Mucosa of gallbladder (tissue), 1 donor: ENCODE measurements at places on chromosomes 1 and 21. TPM values are rescaled to one million over a fixed set of nuclear protein-coding genes. Genes with fewer than 3 reads are reported as not detected.
A peak's percentile ranks its signal among the peaks of the same experiment; 100 is the strongest.

DNA sequence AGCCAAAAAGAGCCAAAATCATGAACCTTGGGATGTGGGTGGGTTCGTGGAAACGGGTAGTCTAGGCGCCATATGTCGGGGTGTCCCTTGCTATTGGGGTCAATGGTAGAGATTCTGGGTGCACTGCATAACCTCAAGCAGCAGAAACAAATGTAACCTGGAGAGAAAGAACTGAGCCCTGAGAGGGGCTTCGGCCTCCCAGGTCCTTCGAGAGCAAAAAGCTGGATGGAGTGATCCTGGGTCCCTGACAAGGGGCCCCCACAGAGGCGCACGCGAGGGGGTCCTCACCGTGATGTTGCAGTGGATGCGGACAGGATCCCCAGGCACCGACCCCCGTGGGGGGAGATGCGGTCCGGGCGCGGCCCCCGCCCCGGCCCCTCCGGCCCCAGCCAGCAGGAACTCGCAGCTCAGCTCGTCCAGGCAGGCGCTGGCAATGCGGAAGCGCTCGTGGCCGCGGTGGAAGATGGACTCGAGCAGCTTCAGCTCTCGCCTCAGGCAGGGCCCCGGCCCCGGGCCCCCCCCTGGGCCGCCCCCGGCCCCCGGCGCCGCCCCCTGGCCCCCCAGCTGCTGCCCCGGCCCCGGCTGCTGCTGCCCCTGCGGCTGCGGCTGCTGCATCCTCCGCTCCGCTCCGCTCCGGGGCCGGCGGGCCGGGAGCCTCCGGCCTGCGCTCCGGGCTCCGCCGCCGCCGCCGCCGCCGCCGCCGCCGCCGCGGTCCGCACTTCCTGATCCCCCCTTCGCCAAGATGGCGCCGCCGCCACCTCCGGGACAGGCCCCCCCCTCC is at the start of gene UBE2Q1:
Gene UBE2Q1 (minus strand): TSS at position 724 of the 781 bp plus-strand sequence. CDS start 109 bp downstream, at position 615.
- peak; percentile 49 for DNase-seq

Gene FCRLB
- 0.23 TPM for total RNA-seq

- no peak for DNase-seq
Measured at GRCh38 chr1:163155606-163156005, 47.1 kb downstream of the RGS5 start.

GRCh38 chr1:63603810-63604209 is 10.6 kb downstream of the PGM1 start:
- DNase-seq = no peak

GRCh38 chr1:118306851-118307250 is 121.8 kb upstream of the SPAG17 start:
- DNase-seq = no peak

GRCh38 chr21:33289199-33289819 is 23.1 kb downstream of the IL10RB start:
- DNase-seq = no peak

DNA sequence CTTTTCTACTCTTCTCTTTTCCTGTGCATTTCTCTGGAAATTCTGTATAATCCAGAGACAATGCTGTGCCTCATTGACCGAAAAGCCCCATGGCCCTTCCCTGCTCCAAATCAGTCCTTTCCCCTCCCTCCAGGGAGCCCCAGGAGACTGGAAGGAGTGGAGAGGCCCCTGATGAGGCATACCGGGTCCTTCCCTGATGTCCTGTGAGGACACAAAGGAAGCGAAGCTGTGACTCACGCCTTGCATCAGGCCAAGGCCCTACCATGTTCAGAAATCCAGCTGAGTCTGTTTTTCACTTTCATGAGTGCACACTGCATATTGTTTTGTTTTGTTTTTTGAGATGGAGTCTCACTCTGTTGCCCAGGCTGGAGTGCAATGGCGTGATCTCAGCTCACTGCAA is 38.7 kb upstream of the BECN2 start:
- DNase-seq = no peak

GRCh38 chr1:216640100-216640499 is 83.1 kb downstream of the ESRRG start:
- no peak for DNase-seq

- no peak for DNase-seq
Measured at GRCh38 chr1:103056423-103056822, 51.9 kb downstream of the COL11A1 start.

DNA sequence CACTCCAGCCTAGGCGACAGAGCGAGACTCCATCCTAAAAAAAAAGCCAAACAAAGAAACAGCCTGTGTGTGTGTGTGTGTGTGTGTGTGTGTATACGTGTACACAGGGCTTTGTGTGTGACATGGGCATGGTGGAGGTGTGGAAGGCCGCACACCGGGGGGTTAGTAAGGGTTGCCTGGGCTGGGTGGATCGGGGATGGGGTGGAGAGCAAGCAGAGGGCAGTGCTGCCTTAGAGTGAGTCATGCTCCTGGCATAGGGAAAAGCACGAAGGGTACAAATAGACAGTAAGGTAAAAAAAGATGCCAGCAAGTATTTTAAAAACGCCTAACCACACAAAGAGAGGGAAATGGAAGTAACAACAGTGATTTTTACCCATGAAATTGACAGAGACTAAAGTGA is 6.2 kb downstream of the PRMT2 start:
- no peak for DNase-seq

Gene EDN2
- 0.83 TPM for total RNA-seq

DNA sequence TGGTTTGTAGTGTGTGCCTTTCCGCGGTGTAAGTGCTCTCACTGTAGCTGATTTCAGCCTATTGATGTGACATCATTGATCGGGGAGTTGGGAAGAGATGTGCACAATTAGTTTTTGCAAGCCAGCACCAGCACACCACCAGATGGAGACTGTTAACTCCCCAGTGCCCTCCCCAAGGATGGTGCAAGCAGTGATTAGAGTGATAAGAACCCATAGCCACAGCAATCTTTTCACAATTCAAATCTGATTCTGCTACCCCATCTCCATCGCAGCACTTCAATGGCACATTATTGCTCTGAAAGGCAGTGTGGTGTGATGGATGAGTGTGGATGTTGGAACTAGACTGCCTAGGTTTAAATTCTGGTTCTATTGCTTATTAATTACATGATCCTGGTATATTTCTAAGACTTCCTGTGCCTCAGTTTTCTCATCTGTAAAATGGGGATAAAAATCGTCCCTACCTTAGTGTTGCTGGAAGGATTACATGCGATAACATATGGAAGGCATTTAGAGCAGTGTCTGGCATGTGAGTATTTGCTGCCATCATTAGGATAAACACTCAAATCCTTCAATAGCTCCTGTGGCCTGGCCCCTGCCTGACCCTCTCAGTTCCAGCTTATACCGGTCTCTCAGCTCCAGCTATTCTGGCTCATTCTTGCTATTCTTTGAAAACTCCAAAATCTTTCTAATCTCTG is 6.7 kb downstream of the CSF3R start:
- no peak for DNase-seq

Gene MYOG
- total RNA-seq = not detected

DNA sequence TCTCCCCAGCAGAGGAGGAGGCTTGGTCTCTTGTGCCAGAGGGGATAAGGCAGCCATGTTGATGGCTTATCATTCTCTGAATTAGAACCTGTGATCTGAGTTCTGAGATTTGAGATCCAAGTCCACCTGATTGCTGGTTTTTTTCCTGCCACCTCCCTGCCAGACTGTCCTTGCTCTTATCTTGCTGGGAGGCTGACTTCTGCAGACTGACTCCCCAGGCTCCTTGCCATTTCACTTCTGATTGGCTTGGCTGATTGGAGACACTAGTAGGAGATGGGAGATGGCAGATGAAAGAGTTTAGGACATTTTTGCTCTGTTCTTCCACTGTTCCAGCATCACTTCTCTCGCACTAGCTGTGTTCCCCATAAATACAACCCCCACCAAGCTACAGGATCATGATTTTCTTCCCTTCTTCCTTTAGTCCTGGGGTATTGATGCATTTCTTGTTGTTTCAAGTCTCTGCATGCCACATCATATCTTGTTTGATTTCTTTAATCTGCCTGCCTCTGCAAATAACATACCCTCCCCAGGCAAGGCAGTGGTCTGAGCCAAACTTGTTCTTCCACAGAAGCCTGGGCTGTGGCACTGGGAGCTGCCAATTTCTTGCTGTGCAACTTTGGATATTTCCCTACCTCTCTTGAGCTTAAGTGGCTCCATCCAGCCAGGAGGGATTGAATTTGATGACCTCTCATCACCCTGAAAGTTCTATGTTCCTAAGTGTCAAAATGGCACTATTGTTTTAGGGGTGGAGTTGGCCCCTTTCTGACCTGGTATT is 963 bp upstream of the CYP4B1 start:
- no peak for DNase-seq

GRCh38 chr1:170313306-170313705 is 167.5 kb downstream of the NTMT2 start:
- DNase-seq = no peak

DNA sequence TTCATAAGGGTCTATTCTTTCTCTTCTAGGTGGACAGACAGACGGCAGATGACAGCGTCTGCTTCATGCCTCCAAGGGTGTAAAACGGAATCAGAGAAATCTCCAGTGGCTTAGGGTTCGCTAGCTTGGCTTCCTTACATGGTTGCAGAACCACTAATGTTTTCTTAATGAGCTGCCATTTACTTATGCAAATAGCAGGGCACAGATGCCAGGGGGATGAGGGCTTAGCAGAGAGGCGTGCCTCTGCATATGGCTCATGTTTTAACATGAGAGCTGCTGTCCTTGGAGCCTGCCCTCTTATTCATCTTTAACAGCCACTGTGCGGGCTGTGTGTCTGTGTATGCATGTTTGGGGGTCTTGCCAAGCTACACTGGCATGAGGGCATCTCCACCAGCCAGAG is 119.6 kb downstream of the IER5 start:
- DNase-seq = no peak

DNA sequence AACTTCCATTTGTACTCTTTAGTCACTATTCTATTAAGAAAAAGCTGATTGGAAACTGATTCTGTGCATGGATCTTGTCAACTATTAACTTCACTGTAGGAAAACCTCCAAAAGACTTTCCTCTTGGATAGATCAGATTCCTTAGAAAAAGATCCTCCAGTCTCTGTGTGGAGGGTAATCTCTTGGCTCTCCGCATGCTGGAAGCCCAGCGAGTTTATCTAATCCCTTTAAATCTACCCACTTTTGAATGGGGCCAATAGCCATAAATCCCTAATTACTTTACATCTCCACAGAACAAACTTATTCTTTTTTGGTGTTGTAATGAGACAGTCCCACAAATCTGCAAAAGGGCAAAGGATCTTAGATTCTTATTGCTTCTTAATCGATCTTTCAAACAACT is 1206.4 kb upstream of the ADGRL4 start:
- no peak for DNase-seq

Gene KRTAP21-2
- total RNA-seq = not detected

Gene VCAM1
- total RNA-seq = 9.7 TPM

- DNase-seq = peak; percentile 61
Measured at GRCh38 chr1:15799004-15799867, 8.2 kb downstream of the UQCRHL start.

- no peak for DNase-seq
Measured at GRCh38 chr1:87144316-87144895, 184.3 kb upstream of the LMO4 start.

Gene MYOM3
- 1.7 TPM for total RNA-seq

Gene ASPM
- total RNA-seq = 1.3 TPM

DNA sequence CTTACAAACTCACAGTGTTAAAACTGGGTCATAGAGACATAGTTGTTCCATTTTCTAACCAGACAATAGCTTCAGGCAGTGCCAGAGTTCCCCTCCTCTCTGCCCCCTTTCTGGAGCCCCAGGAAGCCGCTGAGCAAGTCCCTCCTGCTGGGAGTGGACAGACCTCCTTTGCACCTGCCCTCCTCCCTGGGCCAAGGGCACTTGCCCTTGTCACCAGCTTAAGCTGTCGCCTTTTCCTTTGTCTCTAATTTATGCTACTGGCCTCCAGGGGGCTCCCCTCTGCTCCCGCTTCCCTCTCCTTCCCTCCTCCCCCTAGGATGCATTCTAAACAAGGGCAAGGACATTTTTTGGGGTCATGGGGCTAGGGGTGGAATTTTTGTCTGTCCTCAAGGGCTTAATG is 182.4 kb downstream of the MIS18A start:
- no peak for DNase-seq

DNA sequence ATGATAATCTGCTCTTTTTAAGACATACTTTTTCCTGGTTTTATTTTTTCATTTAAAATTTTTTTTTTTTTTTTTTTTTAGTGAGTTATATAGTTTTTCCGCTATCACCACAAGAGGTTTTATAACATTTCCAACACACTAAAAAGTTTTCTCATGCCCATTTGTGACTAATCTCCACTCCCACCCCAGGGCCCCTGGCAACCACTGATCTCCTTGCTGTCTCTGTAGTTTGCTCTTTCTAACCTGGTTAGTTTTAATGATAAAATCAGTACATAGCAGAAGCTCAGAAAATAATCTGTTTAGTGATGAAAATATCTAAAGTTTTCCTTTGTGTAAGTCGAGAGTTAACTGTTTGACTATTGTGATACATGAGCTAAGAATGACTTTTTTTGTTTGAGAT is 41.8 kb downstream of the IARS2 start:
- no peak for DNase-seq

Gene FRRS1
- 22.5 TPM for total RNA-seq

Gene CFAP74
- total RNA-seq = not detected

Gene NCSTN
- total RNA-seq = 106 TPM
